ENCODE measurements at places on chromosomes 2 and 18.

DNA sequence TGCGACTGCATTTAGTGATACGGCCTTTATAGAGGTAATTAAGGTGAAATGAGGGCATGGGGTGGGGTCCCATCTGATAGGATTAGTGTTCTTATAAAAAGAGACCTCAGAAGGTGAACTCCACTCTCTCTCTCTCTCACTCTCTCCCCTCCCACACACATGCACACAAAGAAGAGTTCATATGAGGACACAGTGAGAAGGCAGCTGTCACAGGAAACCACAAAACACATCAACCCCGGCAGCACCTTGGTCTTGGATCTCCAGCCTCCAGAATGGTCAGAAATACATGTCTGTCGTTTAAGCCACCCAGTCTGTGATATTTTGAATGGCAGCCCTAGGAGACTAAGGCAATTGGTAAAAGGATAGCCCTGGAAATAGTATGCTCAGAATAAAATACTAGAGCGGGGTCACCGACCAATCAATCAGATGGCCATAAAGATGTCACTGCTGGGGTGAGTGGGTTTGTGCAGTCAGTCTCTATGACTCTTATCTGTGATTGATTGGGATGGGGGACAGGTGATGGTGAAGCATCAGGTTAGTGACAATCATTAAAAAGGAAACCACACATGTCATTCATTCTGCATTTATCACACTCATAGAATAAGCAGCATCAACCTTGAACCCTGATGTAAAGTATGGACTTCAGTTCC lies 118.9 kb upstream of the POU3F3 start:
- DNase-seq, result no peak

DNA sequence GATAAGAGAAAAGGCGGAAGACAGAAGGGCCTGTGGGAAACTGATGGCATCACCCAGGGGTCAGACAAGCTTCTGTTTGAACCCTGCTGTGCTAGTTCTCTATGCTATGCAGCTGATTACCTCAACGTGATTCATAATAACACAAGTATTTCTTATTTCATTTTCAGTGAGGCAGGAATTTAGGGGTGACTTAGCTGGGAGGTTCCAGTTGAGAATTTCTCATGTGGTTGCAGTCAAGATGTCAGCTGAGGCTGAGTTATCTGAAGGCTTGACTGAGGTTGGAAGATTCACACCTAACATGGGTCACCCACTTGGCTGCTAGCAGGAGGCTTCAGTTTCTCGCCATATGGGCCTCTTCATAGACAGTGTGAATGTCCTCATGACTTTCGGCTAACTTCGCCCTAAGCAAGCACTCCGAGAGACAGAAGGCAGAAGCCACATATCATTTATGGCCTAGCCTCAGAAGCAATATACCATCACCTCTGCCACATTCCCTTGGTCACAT lies 34.0 kb upstream of the TMEM131 start:
- DNase-seq, result no peak

DNA sequence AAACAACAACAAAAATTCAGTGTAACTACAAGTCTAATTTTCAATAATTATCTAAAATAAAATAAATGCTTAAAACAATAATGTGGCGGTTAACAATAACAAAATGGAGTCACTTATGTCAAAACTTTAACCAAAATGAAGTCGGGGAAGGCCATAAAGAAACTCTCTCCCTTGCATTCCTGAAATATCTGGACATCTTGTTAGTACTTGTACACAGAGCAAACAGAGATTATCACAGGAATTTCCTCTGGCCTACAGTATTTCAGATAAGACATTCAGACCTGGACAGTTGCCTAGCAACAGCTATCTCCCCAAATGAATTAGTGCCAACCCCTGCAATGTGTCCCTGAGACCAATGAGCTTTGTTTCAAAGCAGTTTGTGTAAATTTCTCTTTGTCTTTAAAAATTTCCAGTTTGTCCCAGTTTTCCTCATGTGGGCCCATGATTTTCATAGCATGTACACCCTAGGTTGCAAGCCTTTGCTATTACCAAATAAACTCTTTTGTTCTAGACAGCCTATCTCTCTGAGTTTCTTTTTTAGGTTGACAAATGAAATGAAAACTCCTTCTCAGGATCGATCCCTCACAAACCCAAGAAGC lies 68.6 kb downstream of the EXOC6B start:
- no peak for DNase-seq

- no peak for DNase-seq
Observed at GRCh38 chr2:207825978-207826377, 56.3 kb upstream of the FZD5 start.

- DNase-seq, result no peak
Observed at GRCh38 chr18:54777118-54777791, 51.0 kb upstream of the RAB27B start.

- DNase-seq, result no peak
Observed at GRCh38 chr18:7954238-7954637, 387.1 kb downstream of the PTPRM start.

DNA sequence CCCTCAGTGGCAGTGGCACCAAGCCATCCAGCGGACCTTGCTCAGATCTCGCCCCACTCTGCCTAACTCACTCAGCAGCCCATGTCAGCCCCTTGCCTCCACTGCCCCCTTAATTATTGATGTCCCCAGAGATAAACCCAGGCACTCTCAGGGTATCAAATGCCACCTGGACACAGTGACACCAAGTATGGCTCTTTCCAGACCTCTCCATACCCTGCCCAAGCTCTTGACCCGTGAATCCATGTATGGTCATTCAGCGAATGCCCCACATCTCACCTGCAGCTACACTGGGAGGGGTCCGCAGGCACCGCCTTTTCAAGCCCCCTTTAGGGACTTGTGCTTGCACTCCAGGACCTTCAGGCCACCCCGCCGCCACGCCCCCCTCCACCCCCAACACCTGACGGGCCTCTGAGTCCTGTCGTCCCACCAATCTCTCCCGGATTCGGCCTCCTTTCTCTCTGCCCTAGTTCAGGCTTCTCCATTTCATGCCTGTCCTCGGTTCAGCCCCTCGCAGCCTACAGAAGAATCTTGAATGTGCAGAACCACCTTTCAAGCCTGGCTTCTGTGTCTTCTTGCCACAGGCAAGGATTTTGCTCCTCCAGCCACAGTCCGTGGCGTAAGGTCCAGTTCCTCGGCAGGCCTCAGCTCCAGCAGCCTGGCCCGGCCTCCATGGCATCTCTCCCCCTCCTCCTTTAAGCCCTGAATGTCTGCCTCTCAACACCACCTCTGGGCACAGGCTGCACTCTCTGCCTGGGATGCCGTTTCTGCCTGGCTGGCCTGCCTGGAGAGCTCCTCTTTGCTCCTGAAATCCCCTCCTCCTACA lies 54.1 kb upstream of the ODC1 start:
- DNase-seq, result no peak

DNA sequence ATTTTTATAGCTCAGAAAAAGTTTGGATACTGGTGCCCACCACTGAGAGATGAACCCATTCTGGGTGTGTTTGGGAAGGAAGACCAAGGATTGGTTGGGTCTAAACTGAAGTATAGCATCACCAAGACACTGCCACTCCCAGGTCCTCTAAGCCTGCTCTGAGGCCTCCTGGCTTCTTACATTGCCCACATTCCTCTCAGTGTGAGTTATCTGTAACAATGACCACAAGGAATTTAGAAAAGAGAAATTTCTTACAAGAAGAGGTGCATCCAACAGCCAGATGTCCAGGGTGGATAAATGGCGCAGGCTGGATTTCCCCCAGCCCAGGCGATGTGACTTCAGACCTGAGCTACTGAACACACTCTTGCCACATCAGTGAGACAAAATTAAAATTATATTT lies 1.6 kb upstream of the GPR45 start:
- DNase-seq, result no peak

DNA sequence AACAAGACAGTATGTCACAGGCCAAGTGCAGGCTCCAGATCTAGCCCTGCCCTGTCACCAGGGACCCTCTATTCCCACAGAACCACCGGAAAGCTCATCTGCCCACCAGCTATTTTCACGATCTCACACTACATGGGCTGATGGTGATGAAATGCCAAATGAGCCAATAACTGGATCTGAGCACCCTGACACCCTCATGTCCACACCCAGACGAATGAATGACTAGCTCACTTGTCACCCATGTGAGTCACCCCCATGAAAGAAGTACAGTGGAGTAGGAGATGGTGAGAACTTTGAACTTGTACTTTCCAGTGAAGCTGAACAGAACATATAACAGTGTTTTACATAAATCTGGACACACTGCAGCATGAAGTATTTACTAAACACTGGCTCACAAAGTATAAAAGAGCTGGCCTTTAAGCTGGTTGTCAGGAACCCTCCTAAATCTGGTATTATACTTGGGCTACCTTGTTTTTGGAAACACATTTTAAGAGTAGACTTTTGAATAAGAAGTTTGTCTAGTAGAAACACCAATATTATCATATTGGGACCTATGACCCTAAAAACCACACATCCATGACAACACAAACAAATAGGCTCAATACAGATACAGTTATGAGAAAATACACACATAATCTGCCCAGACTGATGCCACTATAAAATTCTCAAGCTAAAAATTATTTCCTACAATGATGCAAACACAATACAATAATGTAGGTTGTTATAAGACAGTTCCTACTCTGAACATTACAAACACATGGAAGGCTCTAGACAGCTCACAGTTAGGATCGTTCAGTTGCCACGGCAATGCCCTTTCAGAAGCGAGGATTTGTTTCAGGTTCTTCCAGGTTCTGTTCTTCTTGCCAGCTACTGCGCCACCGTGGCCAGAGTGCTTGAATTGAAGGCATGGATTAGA lies 19.0 kb downstream of the INO80C start:
- DNase-seq, result no peak

- no peak for DNase-seq
Observed at GRCh38 chr18:22318745-22319407, 98.8 kb downstream of the CTAGE1 start.

DNA sequence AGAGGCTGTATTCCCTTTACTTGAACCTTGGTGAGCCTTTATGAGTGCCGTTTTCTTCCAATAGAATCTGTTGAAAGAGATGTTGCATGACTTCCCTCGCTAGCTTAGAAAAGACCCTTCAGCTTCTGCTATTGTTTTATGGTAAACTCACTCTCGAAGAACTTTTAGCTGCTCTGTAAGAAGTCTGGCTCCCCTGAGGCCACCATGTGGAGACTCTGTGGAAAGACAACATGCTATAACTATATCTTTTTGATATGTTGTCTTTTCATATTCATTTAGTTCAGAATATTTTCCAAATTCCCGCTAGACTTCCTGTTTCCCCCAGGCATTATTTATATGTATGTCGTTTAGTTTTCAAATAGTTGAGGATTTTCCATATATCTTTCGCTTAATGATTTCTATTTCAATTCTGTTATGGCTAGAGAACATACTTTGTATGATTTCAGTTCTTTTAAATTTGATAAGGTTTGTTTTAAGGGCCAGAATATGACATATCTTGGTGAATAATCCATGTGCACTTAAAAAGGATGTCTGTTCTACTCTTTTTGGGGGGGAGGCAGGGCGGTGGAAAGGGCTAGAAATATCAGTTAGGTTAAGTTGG lies 64.1 kb downstream of the PTPN4 start:
- no peak for DNase-seq

DNA sequence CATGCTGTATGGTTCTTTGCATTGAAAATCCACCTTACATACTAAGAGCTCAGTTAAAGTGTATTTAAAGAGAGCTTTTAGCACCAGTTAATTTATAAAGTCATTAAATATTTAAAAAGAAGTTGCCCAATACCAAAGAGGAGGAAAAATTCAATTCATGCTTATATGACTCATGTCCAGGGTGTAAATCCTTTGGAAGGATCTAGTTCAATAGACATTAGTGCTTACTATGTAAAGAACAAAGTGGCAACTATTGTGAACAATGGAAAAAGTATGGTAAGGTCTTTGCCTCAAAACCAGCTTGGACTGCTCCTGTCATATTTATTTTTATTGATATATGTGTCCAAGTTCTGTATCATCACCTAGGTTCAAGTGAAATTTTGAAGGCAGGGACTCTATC lies 90.5 kb downstream of the SCN9A start:
- no peak for DNase-seq
